Amniotic stem cell (primary cell): ENCODE measurements at places on chromosomes 3 and 15.
A peak's percentile ranks its signal among the peaks of the same experiment; 100 is the strongest.

GRCh38 chr15:25092661-25093060 lies 137.9 kb downstream of the SNRPN start:
- DNase-seq: no peak

DNA sequence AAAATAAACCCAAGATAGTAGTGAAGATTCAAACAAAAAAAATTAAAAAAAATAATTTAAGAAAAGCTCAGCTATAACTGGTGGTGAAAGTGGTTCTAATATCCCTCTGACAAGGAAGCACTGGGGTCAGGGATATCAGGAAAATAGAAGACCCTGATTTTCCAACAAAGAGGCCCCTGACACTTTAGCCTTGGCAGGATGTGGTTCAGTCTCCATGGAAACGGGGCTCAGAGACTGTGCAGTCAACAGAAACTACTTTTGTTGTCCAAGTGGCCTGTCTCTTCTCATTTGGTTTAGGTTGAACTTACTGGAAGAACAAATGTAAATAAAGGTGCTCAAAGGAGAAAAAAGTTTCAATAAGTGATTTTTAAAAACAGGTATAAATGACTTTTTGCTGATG lies 27.2 kb downstream of the INTS14 start:
- DNase-seq: no peak

- DNase-seq: no peak
Measured at GRCh38 chr3:13544951-13545651, 3.8 kb upstream of the FBLN2 start.

GRCh38 chr3:117941756-117942155 lies 1092.9 kb downstream of the IGSF11 start:
- no peak for DNase-seq

DNA sequence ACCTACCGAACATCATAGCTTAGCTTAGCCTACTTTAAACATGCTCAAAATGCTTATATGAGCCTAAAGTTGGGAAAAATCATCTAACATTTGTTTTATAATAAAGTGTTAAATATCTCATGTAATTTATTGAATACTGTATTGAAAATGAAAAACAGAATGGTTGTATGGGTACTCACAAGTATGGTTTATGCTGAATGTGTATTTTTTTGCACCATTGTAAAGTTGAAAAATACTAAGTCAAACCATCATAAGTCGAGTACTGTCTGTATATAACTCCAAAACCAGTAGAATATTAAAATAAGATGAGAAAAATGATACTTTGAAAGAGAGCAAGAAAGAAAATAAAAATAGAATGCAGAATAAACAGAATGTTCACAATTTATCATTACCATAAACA lies 115.7 kb downstream of the ZNF280D start:
- no peak for DNase-seq

GRCh38 chr15:60639502-60639901 lies 160.6 kb upstream of the ICE2 start:
- DNase-seq: no peak

DNA sequence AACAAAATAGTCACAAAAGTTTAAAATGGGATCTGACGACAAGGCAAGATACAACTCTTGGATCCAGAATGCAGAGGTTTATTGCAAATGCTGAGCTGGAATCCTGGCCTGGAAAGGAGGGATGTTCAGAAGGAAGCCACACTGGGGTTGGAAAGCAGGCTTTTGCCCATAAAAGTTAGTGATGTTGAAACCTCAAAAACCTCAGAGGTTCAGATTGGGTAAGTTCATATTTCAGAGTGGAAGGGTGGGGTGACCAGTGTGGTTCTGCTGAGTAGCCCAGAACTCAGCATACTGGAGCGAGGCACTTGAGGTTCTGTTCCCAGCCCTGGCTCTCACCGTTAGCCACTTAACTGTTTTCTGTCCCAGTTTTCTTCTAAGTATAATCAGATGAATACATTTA lies 114.0 kb upstream of the OSTN start:
- DNase-seq: no peak

DNA sequence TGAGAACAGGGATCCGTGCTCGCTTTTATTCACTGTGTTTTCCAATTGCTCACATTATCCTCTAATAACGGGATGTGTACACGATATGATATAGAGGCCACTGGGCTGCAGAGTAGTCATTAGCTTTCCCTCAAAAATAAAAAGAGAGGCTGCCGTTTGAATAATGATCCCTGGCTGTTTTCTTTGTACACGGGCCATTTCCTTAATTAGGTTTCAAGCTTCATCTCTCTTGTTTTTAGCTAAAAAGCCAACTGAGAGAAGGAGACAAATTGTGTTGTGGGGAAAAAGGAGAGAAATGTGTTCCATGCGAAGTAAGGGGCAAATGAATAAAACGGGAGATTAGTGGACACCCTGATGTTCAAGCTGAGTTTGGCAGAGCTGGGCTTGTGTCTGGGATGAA lies 174.2 kb downstream of the CACNA2D3 start:
- no peak for DNase-seq

DNA sequence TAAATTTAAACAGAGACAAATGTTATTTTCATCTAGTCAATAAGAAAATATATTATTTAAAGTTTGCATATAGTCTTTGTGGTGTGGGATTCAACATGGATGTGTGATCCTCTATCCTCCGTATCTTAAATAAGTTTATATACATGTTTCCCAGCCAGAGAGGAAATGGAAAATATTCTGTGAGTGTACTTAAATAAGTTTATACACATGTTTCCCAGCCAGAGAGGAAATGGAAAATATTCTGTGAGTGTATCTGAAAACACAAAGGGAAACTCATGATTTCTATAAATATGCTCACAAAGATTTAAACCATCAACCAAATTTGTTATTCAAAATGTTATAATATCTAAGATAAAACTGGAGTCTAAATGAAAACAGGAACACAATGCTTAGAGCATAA lies 110.0 kb upstream of the MELTF start:
- DNase-seq: no peak

GRCh38 chr3:43996379-43997301 lies 245.0 kb upstream of the TOPAZ1 start:
- no peak for DNase-seq

- no peak for DNase-seq
Measured at GRCh38 chr15:51652084-51652668, 29.1 kb upstream of the SCG3 start.

- DNase-seq: no peak
Measured at GRCh38 chr3:123833398-123833785, 50.7 kb downstream of the MYLK start.

DNA sequence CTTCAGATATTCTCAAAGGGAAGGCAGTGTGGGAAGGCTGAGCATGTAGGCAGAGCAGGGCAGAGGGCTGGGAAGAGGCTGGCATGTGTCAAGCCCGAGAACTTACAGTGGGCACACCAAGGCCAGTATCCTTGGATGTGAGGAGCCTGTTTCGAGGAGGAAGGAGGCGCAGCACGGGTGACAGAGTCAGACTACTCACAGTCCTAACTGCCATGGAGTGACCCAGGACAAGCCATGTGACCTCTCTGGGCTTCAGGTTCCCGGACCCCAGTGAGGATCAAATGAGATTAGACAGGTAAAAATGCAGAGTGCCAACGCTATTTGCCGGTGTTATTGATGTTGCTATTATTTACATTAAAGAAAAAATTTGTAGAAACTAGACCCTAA lies 65.3 kb downstream of the NSMCE3 start:
- DNase-seq: no peak

DNA sequence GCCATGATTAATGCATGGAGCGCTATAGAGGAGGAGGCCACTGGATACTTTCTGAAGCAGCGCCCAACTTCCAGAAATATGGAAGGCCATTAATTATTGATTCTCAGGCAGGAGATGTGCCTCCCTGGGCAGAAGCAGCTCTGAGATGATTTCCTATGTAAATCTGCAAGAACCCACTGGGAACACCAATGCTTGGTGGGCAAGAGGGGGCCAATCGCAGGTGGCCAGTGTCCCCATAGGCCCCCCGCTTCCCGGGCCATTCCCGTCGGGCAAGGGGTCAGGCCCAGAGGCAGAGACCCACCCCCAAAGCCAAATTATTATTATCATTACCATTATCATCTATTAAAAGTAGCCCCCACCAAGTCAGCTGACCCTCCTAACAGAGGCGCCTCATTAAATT lies 288.0 kb upstream of the TLE3 start:
- no peak for DNase-seq

- no peak for DNase-seq
Measured at GRCh38 chr3:138203938-138204337, 16.8 kb downstream of the ARMC8 start.

- DNase-seq: no peak
Measured at GRCh38 chr3:86416334-86416733, 574.6 kb downstream of the VGLL3 start.

- DNase-seq: no peak
Measured at GRCh38 chr15:67116742-67117141, 51.3 kb downstream of the SMAD3 start.

DNA sequence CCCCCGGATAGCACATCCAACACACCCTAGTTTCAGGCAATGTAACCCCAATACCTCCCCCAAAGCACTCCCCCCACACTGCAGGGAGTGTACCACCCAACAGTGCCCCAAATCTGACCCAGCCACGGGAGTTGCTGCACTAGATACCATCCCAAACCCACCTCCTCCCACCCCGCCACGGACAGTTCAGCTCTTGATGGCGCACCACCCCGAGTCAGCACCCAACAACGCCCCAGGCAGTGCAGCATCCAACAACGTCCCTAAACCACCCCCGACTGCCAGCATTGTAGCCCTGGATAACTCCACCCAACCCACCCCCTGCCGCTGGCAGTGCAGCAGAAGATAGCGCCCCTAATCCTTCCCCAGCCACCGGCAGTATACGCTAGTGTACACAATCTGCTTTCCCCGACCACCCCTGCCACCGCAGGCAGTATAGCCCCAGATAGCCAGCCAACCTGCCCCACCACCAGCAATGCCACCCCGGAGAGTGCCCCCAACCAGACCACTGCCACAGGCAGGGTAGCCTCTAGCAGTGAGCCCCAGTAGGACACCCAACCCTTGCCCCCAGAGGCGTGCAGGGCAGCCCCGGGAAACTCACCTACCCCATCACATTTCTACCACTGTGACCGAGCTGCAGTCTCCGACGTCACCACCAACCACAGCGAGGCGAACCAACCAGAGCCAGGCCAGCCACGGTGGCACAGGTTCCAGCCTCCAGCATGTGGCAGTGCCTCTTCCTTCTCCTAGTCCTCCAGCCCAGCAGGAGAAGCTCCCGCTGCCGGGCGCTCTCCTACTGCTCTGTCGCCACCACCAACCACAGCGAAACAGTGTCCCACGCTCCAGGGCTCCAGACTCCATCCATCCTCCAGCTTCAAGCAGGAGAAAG lies 178.1 kb downstream of the POTEB3 start:
- no peak for DNase-seq

GRCh38 chr3:55555873-55556618 lies 68.9 kb upstream of the WNT5A start:
- DNase-seq: no peak

GRCh38 chr15:46543626-46544025 lies 908.8 kb downstream of the SQOR start:
- DNase-seq: no peak

- DNase-seq: no peak
Measured at GRCh38 chr3:135756106-135756668, 209.3 kb upstream of the PPP2R3A start.

DNA sequence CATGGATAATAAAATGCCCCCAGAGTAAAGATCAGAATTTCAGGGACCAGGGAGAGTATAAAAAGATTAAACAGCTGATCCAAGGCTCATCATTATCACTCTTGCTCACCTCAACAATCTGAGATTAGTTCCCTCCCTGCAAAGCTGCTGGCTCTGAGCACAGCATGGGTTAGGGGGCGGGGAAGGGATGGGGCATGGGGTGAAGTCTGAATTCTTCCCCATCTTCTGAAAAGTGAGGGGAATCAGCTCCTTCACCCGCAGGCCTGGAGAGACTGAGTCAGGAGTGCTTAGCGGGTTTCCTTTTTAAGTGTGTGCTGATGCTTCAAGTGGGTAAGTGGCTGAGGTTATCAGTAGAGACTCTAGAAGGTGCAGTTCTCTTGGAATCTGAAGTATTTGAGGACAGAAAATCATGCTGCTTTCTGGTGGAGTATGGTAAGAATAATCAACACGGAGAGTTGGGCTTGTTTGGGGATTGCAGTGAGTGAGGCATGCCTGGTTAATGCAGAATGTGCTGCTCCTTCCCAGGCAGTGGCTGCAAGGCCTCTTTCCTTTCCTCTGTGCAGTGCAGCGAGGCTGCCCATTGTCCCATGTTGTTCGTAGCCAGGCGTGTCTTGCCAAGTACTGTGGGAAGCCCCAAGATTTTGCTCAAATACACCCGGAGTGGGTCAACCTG lies 59.2 kb upstream of the TRAK1 start:
- DNase-seq: no peak

DNA sequence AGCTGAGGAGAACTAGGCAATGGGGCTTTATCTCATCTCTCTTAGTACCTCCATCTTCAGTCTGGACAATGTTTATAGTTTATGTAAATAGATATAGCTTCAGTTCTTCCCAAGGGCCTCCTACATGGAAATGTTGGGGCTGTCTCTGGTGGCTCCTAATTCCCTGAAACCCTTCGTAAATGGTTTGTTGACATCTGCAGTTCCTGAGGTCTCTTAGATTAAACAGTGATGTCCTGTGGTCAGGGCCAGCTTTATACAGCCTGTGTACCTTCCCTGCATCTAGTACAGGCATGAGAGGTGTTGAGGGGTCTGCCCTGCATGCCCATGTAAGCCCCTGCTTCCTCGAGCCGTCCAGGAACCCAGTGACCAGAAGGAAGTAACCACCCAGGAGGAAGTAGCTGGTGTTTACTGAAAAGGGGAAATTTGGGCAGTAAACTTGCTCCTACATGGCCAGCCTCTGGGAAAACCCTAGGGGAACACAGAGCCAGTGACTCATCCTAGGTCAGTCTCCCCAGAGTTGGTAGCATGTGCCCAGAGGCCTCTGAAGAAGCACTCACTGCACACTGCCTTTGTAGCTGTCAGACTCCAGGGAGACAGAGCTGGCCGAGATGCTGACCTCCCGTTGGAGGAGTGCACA lies 4.7 kb upstream of the TBC1D2B start:
- DNase-seq: no peak

DNA sequence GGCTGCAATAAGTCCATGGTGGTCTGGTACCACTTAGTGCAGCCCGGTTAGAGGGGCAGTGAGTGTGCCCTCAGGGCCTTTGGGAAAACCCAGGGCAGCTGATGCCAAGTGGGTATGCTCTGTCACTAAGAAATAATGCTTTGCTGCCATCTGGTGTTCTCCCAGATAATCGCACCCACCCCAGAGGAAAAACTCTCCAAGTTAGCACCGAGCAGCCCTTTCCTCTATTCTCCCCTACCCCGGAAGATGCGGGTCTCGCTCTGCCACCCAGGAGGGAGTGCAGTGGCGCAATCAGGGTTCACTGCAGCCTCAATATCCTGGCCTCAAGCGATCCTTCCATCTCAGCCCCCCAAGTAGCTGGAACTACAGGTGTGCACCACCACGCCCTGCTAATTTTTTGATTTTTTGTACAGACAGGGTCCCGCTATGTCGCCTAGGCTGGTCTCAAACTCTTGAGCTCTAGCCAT lies 21.3 kb upstream of the DAPK2 start:
- DNase-seq: peak; percentile 55
